ENCODE measurements at places on chromosomes 6 and 20. TPM values are rescaled to one million over a fixed set of nuclear protein-coding genes. Genes with fewer than 3 reads are reported as not detected.

DNA sequence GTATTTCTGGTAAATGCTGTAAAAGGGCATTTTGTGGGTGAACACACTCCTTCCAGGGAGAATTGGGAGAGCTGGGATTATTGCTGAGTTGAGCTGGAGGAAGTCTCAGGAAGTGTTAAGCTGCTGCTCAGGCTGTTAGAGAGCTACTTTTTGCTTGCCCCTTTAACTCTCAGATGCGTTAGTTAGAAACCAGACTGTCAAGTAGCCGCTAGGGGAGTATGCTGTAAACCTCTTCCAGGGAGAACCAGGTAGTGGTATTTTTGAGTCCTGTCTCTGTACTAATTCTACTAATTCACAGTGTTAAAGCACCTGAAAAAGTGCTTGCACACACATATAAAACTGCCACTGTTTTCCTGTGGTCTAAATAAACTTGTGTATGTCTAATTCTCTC, 6.6 kb upstream of the GFRAL start:
- DNase-seq, result no peak

DNA sequence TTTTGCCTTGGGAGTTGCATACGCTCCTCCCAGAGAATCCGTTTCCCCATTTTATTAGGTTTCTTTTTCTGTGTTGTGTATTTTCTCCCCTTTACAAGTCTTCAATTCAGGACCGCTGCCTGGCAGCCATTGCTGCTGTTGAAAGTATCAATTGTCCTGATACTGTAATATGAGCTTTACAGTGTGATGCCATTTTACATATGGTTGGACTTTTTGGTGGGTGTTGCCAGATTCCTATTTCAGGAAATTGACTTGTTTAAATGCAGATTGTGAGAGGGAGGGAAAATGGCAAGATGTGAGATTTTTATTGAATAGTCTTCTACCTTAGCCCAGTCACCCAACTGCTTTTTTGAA, 1.2 kb downstream of the PANK2 start:
- no peak for DNase-seq

GRCh38 chr6:144064402-144065212, 30.8 kb downstream of the SF3B5 start:
- peak; percentile 84 for DNase-seq

DNA sequence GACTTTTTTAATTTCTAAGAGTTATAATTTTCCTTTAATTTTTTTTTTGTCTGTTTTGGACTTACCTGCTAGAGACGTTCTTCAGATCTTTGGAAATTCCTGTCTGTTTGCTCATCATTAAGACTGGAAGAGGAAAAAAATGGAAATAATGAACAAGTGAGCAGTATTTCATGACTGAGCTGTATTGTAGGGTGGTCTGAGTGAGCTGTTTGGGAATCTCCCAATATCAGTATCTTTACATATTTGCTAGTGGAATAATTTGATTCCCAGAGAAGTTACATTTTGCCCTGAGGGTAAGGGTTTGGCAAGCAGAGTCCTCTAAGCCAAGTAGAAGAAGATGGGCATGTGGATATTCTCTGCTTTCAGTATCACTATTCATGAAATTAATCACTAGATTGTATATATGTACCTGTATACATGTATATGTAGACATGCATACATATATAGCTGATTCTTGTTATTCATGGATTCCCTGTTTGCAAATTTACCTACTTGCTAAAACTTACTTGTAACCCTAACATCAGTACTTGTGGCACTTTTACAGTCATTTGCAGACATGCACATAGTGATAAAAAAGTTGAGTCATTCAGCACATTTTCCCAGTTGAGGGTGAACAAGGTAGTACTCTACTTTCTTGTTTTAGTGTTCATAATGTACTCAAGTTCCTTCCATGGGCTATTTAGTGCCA, 13.5 kb downstream of the ZC2HC1B start:
- DNase-seq, result no peak

DNA sequence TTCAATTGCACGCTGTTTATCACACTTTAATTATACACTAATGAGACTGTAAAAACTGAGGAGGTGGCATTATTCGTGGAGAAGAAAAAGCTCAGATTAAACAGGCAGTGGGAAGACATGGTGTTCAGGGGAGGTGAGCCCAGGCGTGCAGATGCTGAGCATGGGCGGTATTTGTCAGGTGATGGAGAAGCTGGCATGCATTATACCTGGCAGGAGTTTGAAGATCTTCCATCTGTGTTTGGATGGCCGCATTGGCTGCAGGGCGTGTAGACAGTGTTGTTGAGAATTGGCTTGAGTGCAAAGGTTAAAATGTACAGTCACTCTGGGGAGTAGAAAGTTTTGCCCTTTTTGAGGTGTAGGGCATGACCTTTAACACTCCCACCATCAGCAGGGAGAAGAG, 213.8 kb downstream of the ERMARD start:
- DNase-seq, result no peak

- no peak for DNase-seq
Measured at GRCh38 chr6:169906004-169906687, 154.7 kb downstream of the ERMARD start.

DNA sequence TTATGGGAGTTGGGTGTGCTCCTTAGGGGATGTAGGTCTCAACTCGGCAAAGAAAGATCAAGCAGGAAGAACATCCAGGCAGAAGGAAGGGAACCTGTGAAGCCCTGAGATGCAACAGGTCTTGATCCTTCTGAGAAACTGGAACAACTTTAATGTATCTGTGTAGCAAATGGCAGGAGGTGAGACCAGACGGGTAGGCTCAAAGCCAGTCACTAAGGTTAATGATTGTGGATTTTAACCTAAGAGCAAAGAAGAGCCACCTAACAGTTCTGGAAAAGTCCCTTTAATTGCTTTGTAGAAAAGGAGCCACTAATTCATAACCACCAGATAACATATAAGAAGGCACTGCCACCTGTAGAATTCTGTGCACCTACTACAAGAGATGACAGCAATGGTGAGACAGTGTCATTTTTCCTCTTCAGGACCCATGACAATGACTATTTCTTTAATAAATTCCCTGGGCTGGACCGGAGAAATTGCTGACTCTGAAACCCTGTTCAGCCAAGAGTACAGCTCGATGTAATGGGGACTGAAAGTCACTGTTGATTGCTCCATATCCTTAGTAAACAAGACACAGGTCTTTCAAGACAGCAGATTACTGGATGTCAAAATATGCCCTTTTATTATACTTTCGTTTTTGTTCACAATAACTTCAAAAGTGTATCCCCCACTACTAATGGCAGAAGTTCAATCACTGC, 326.2 kb downstream of the CBLN4 start:
- DNase-seq, result no peak

- no peak for DNase-seq
Measured at GRCh38 chr20:59441306-59441705, 140.9 kb downstream of the EDN3 start.

DNA sequence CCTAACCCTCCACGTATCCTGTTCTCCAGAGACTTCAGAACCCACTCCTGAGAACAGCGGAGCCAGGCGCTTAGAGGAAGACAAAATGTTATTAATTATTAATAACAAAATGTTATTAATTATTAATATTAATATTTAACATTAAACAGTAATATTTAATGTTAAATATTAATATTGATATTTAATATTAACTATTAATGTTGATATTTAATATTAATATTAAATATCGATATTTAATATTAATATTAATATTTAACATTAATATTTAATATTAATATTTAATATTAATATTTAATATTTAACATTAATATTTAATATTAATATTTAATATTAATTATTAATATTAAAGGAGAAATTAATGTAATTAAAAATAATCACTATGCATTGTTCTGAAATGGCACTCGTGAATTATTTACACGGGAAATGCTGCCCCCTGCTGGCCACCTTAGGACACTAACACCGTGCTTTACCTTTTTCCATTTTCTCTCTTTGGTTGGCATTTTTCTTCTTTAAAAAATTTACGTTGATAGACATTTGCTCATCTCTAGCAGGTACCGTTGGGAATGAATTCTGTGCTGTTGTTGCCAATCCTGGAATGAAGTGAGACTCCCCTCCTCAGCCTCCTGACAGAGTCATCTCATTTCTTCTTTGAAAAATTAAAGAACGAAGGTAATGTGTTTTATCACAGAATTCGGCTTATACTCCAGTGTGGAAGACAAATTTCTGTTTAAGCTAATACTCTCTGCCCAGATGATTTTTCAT, 7.5 kb upstream of the GGTLC1 start:
- no peak for DNase-seq

DNA sequence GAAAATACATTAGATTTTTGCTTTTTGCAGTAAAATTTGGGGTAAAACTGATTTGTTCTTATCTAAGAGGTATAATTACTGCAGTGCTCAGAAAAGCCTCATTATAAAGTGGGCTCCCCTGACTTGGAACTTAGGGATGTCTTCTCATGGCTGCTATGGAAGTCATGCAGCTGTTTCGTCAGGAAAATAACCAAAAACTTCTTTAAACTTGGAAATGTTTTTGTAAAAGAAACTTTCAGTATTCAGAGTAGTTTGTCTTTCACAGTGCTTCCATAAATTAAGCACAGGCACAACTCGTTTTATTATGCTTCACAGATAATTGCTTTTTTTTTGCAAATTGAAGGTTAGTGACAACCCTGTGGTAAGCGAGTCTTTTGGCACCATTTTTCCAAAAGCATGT, 6.8 kb downstream of the MAPK14 start:
- DNase-seq, result no peak

- peak; percentile 85 for DNase-seq
Measured at GRCh38 chr6:37653933-37654565, 43.6 kb downstream of the MDGA1 start.

- no peak for DNase-seq
Measured at GRCh38 chr20:24937579-24937978, 11.5 kb upstream of the CST7 start.

- no peak for DNase-seq
Measured at GRCh38 chr20:20668639-20669038, 43.8 kb downstream of the RALGAPA2 start.

DNA sequence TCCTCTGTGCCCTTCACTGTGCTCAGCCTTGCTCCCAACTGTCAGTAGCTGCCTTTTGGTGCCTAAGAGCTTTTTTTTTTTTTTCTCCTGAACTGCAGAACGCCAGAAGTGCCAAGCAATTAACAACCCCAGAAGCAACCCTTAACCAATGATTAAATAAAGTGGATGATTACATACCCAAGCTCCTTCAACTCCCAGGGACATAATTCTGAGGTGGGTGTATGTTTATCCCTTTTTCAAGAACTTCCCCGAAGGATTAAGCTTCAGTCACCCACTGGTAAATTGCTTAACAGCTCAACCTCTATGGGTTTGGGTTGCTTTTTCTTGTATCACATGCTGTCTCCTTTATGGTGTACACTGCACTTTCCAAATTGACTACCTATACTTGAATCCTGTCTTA, 41.1 kb downstream of the KLHL31 start:
- DNase-seq, result no peak

DNA sequence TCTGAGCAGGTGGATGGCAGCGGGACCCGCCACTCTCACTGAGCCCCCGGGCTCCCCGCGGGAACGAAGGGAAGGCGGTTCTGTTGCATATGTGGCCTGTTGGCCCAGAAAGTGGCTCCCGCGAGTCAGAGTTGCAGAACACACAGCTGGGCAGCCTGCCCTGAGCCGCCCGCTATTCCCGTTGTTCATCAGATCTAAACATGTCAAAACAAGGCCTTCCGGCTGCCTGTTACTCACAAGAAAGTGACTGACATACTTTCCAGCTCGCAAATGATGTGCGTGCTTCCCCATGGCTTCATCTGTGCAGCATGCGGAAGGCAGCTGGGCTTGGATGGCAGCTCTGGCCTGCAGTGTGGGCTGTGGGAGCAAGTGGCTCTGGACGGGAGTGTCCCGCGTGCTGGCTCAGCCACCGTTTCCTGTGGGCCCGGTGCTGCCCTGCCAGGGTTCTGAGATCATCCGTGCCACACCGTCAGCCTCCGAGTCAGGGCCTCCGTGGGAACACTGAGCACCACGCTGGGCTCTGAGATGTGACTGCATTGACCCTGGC, 227.3 kb downstream of the ERMARD start:
- no peak for DNase-seq

DNA sequence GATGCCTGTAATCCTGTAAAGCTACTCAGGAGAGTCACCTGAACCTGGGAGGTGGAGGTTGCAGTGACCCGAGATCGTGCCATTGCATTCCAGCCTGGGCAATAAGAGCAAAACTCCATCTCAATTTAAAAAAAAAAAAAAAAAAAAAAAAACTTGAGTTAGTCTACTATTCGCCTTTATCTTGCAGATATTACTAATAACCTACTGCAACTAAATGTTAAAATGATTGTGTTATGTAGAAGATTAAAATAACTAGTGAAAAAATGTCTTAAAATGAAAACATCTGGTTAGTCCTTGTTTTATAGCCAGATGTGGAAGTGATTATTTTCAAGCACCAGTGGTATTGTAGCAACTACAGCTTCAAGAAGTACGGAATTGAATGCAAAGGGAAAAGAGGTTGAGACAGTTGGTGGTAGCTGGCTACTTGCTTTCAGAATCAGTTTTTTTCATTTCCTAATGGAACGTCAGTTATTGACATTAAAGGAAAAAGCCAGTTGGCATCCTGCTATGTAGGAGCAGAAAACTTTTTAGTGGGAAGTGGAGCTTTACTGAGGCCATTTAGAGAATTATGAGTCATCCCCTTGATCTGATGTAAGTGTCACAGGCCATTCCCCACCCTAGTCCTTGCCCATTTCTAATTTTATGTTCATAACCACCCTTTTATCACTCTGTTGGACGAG, 43.8 kb upstream of the DYNLRB1 start:
- no peak for DNase-seq

- DNase-seq, result no peak
Measured at GRCh38 chr6:18457065-18457737, 70.1 kb downstream of the RNF144B start.

DNA sequence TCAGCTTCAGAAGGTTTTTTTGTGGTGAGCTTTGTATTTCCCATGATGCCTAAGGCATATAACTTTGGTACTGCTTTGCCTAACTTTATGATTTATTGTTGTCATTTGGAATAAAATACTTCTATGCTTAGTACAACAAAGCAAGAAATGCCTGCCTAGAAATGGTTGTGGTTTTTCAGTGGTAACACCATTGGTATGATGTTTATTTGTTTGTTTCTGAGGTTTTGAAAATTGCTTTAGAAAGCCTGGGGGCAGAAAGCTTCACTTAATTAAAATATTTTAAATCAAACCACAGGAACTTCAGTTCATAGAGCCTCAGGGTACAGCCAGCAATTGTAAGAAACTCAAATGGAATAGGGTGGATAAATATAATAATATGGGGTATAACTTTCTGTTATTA, 351.2 kb upstream of the MAP3K7 start:
- DNase-seq, result no peak

DNA sequence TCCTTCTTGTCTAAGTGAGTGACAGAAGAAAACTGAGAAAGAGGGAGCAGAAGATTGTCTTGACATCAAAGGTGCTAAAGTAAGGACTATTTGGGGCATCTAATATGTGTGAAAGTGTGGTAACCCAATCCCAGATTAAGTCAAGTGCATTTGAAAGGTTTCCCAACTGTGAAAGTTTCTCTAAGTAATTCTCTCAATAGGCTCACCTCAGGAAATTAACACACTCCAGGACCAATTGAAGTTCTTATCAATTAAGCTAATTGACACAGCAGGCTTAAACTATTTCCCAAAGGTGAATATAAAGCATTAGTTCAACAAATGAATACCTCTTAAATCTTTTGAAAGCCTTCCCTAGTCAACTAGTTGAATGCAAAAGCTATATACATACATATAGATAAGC, 212.8 kb upstream of the FUT9 start:
- peak; percentile 6 for DNase-seq

The FOXC1 gene
- total RNA-seq, result 3.7 TPM

The ZNF334 gene
- 9.1 TPM for total RNA-seq

The C6orf163 gene
- total RNA-seq, result 0.87 TPM

The MUC21 gene
- not detected for total RNA-seq

The PLTP gene
- total RNA-seq, result 87.3 TPM

The CD40 gene
- 8.8 TPM for total RNA-seq

The GINS1 gene
- 46.6 TPM for total RNA-seq
